Natural killer cell (primary cell): ENCODE measurements at places on chromosomes 6 and 20. TPM values are rescaled to one million over a fixed set of nuclear protein-coding genes. Genes with fewer than 3 reads are reported as not detected.

CST7 gene
- total RNA-seq: 700 TPM

TRIM40 gene
- not detected for total RNA-seq

DNA sequence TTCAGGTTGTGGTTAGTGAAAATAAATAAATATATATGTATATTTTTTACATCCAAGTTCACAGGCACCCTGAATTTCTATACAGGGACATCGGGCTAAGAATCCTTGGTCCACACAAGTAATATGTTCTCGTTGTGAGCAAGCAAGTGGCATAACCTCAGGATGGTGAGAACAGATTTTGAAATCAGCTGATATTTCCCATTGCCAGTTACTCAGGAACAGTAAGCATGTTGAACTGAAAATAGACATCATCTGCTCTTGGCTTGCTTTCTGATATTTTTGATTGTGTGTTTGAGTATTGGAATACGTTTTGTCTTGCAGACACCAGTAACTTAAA lies 87.7 kb downstream of the TRMT6 start:
- no peak for DNase-seq
- H3K27me3 ChIP-seq: no peaks in the 10 kb centered on the region
- H3K4me1 ChIP-seq: no peaks in the 10 kb centered on the region
- no peak overlapping the region for H3K4me3 ChIP-seq
- no peaks in the 10 kb centered on the region for H3K36me3 ChIP-seq
- no peak overlapping the region for H3K27ac ChIP-seq

GRCh38 chr20:20211988-20212518 lies 155.9 kb upstream of the INSM1 start:
- peaks cover 17% of the 10 kb centered on the region for H3K4me1 ChIP-seq
- no peaks in the 10 kb centered on the region for H3K27me3 ChIP-seq
- H3K27ac ChIP-seq: no peak overlapping the region
- no peaks in the 10 kb centered on the region for H3K36me3 ChIP-seq
- no peak overlapping the region for H3K4me3 ChIP-seq

- no peak overlapping the region for H3K4me3 ChIP-seq
- no peaks in the 10 kb centered on the region for H3K36me3 ChIP-seq
- no peak overlapping the region for H3K27ac ChIP-seq
- no peaks in the 10 kb centered on the region for H3K27me3 ChIP-seq
- H3K4me1 ChIP-seq: no peaks in the 10 kb centered on the region
Observed at GRCh38 chr6:6196762-6197161, 123.7 kb downstream of the F13A1 start.

GRCh38 chr6:137980777-137981176 lies 113.7 kb downstream of the TNFAIP3 start:
- no peak overlapping the region for H3K27ac ChIP-seq
- no peaks in the 10 kb centered on the region for H3K36me3 ChIP-seq
- no peaks in the 10 kb centered on the region for H3K27me3 ChIP-seq

DNA sequence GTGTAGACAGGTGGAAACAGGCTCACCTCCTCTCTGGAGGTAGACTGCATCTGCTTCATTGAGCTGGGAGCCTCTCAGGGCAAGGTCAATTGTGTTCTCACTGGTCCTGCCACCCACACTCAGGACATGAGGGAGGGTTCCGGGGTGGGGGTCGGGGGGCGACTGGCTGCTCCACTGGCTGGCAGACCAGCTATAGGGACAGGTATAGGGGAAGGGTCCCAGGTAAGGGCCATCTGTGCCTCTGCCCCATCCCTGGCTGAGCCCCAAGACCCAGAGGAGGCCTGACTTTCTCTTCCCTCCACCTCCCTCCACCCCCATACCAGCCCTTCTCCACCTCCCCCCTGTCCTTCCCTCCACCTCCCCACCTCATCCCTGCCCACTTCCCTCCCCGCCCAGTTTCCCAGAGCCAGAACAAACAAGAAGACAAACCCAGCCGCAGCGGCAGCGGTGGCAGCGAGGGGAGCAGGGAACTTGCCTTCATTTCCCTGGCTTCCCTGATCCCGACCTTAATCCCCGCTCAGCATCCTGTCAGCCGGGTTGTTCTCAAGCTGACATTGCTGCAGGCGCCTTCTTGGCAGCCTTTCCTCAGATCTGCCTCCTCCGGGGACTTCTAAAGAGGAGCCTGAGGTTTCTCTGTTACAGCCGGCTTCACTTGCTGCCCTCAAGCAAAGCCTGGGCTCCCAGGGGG lies 18.3 kb upstream of the FOXP4 start:
- H3K4me3 ChIP-seq: no peak overlapping the region
- H3K27ac ChIP-seq: no peak overlapping the region
- peaks cover 24% of the 10 kb centered on the region for H3K4me1 ChIP-seq
- DNase-seq: no peak
- H3K36me3 ChIP-seq: no peaks in the 10 kb centered on the region
- peaks cover 4% of the 10 kb centered on the region for H3K27me3 ChIP-seq
